Sciatic nerve (tissue), 2 donors: ENCODE measurements at places on chromosomes 1 and 21. TPM values are rescaled to one million over a fixed set of nuclear protein-coding genes. Genes with fewer than 3 reads are reported as not detected.

GRCh38 chr1:169144941-169145626, 38.6 kb downstream of the ATP1B1 start:
- no peak for DNase-seq

DNA sequence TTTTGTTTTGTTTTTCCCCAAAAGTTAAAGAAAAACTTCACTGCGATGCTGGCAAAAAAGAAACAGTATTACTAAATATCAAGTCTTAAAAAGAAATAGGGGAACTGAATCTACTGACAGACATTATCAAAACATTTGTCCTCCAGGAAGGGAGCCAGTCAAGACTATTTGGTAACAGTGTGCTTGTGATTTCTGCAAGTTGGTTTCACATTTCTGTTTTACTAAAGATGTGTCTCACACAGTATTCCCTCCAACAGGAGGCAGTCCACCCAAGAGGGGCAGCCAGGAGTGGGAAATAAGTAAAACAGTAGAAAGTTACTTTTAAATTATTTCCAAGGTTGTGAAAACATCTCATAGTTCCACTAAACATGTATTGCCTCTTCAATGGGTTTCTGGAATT, 74.4 kb upstream of the SDC3 start:
- DNase-seq: no peak

DNA sequence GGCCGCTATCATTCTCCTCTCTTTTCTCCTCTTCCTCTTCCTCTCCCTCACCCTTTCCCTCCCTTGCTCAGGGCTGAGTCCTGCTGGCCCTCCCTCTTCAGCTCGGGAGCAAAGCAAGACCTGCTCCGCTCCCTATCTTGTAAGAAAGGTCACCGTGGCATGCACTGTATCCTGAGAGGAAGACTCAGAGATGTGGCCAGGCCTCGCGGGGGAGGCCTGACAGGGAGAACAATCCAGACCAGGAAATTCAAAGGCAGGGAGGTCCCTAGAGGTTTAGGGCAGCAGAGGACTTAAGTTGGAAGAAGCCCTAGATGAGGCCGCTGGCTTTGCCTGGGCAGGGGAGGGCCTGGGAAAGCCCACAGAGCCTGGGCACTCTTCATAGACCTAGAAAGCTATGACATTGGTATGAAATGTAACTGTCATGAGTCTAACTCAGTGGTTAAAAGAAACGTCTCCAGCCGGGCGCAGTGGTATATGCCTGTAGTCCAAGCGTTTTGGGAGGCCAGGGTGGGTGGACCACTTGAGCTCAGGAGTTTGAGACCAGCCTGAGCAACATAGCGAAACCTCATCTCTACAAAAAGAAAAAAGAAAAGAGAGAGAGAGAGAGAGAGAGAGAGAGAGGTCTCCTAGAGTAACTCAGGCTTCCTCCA, 14.6 kb upstream of the PTAFR start:
- DNase-seq: no peak

DNA sequence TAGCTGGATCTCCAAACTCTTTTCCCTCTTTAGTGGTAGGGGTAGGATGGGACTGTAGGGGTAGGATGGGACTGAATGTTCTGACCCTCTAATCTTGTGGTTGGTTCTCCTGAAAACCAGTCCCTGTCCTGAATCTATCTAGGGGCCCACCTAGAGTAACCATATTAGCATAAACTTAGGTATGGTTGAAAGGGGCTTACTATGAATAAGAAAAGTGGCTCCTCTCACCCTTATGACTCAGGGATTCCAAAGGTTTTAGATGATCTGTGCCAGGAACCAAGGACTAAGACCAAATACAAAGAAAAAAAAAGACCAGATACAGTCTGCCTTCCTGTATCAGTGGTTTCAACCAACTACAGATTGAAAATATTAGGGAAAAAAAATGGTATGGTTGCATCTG, 28.9 kb downstream of the RNF2 start:
- no peak for DNase-seq

GRCh38 chr1:53090227-53091147, 28.5 kb downstream of the PODN start:
- no peak for DNase-seq

EPHB2 gene
- total RNA-seq: 22.6 TPM

AGT gene
- 13.0 TPM for total RNA-seq

PRAMEF11 gene
- not detected for total RNA-seq

URB1 gene
- 30.4 TPM for total RNA-seq

ASCL5 gene
- not detected for total RNA-seq

FMN2 gene
- 60.1 TPM for total RNA-seq
